Renal pelvis (tissue), 12 donors: ENCODE measurements at places on chromosomes 7 and 10.

- no peak for DNase-seq
Measured at GRCh38 chr10:124534826-124535601, 73.4 kb downstream of the LHPP start.

DNA sequence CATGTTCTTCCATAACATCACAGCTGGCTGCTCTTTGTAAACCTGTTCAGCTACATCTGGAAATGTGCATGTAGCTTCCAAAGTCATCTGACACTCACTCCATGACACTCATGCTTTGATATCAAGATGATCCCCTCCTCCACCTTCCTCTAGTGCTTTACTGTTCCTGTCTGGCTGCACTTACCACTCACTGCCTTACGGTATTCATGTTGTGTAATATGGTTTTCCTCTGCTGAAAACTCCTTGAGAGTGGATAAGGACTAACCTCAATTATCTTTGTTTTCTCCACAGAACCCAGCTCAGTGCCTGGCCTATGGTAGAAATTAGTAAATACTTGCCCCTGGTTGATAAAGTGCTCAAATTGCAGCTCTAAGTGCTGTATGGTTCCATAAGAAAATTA is 483.9 kb downstream of the HTR7 start:
- DNase-seq, result no peak

- DNase-seq, result no peak
Measured at GRCh38 chr7:91112902-91113341, 151.3 kb upstream of the FZD1 start.

- no peak for DNase-seq
Measured at GRCh38 chr7:108017776-108018151, 14.8 kb upstream of the LAMB1 start.

DNA sequence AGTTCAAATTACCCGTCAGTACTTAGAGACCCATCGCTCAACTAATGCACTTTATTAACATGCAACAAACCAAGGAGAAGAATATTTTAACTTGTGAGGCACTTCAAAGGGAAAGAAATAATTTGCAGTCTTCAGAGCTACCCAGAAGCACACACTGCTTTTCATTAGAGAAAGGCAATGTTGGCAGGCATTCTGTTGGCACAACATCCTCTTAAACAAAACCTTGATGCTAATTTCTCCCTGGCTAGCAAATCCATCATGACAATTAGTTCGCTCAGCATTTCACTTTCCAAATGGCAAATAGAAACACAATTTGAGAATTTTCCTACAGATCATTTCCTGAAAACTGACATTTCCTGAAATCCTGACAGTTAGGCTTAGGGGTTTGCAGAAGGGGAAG is 155.6 kb upstream of the FAM13C start:
- no peak for DNase-seq

GRCh38 chr10:48714088-48714487 is 29.4 kb downstream of the WDFY4 start:
- no peak for DNase-seq

DNA sequence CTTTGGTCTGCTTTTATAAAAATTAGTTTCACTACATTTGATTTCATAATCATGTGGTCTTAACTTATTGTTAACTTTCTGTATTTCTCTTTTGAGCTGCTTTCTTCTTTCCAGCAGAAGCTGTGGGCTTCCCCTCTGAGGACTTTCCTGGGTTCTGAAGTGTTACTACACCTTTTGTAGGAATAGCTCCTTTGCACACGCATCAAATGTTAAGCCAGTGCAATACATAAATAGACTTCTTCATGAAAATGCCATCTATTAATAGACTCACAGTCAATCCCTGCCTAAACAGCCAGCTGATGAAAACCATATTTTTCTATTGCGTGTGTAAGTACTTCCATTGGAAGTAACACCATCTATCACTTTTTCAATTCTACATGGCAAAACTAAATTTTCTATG is 1.5 kb downstream of the ABCB4 start:
- DNase-seq, result no peak

DNA sequence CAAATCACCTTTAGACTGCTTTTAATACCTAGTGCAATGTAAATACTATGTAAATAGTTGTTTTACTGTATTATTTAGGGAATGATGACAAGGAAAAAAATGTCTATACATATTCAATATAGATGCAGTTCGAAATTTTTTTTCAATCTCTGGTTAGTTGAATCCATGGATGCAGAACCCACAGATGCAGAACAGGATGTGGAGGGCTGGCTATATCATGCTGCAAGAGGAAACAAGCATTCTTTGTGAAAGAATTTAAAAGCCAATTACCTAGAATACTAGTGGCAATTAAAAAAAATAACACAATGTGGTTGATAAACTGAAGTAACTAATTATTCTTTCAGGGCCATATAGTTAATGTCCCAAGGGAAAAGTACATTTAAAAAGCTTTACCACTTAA is 170.4 kb downstream of the ZNF438 start:
- no peak for DNase-seq

DNA sequence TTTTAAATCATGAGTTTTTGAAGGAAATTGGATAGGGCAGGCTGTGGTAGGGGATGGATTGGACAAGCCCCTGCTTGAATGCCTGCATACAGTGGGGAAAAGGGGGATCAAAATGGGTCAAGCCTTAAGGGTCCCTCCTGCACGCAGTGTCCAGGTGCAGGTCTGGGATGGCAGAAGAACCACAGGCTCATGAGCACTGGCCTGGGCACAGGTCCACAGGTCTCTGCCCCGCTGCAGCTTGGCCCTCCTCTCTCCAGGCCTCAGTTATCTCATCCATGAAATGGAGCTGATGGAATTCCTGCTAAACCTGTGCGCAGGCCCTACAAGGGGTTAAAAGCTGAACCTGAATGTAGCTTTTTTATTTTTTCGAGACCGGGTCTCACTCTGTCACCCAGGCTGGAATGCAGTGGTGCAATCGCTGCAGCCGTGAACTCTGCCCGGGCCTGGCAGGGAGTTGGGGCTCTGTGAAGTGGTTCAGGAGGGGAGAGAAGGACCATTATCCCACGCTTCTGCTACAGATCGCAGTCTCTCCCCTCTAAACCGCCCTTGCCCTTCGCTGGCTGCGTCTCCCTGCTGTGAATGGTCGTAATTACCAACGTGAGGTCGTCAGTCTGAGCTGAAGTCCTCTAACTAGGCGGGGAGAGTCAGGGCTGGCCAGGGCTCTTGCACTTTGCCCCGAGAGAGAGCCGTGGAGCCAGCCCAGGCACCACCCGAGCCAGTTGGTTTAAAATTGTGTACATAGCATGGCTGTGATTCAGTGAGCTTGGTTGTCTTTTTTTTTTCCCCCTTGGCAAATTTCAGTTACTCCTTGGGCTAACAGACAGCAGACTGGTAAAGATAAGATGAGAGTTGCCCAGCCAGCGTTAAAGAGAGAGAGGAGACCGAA is 77.5 kb upstream of the GTF2I start:
- peak; percentile 33 for DNase-seq

GRCh38 chr10:129446183-129446581 is 20.9 kb upstream of the MGMT start:
- DNase-seq, result no peak

GRCh38 chr10:35339942-35340341 is 3.6 kb downstream of the CCNY start:
- DNase-seq, result no peak
